ENCODE measurements at places on chromosomes 6 and 20.
A peak's percentile ranks its signal among the peaks of the same experiment; 100 is the strongest.

DNA sequence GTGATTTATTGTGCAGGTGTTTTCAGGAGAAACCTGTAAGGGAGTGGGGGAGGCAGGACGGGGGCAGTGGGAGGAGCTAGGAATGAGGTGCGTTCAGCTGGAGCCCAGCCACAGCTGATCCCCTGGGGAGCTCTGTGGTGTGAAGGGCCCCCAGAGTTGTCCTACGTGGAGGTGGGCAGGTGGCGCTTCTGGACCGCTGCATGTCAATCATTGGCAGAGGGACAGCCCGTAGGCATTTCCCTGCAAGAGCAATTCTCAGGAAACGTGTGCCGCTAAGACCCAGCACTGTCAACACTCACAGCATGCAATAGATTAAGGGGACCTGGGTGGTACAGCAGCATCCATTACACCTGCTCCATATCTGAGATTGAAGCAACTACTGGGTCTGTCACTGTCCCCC, 88.0 kb downstream of the PRND start:
- DNase-seq = no peak

- no peak for DNase-seq
These were observed 26.1 kb upstream of the TINAG start for GRCh38 chr6:54282186-54282585.

DNA sequence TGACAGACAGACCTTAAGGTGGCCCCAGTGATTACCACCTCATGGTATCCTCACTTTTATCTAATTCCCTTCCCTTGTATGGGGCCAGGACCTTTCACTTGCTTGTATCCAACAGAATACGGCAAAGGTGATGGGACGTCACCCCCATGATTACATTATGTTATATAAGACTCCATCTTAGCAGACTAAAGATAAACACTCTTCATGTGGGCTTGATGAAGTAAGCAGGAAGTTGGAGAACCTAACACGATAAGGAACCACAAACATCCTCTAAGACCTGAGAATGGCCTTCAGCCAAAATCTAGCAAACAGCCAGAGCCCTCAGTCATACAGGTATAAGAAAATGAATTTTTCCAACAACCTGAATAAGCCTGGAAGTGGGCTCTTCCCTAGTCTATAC, 8.0 kb downstream of the SLC17A3 start:
- DNase-seq = no peak

DNA sequence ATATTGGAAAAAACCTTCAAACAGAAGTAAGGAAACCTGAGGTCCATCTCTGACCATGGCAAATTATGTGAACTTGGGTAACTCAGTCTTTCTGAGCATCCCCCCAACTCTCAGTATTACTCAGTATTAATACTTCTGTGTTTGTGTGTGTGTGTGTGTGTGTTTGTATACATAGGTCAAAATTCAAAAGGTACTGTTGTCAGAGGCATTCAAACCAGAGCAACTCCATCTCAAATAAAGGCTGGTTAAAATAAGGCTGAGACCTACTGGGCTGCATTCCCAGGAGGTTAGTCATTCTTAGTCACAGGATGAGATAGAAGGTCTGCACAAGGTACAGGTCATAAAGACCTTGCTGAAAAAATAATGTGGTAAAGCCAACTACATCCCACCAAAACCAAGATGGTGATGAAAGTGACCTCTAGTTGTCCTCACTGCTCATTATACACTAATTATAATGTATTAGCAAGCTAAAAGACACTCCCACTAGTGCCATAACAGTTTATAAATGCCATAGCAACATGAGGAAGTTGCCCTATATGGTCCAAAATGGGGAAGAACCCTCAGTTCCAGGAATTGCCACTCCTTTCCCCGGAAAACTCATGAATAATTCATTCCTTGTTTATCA, 33.3 kb upstream of the SLC22A16 start:
- no peak for DNase-seq

DNA sequence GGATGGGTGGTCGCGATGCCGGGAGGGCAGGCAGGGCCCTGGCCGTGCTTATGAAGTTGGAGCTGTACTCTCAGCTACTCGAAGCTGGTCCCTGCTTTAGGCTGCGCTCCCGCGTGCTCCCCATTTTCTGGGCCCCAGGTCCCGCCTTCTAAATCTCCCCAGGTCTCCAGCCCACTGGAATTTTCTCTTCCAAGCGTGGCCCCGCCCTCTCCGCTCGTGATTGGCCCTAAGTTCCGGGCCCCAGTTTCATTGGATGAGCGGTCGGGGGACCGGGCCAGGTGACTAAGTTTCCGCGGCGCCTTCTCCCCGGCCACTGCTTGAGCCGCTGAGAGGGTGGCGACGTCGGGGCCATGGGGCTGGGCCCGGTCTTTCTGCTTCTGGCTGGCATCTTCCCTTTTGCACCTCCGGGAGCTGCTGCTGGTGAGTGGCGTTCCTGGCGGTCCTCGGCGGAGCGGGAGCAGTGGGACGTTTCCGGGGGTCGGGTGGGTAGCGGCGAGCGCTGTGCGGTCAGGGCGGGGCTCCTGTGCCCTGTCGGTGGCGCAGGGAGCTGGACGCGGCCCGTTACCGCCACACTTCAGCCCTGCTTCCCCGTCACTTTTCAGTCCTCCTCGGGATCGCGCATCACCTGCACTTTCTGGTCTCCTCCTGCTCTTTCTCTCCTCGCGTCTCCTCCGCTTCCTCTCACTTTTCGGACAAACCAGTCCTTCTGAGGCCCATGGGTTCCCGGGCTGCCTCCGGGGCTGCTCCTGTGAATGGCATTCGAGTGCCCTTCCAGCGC, at the start of gene MICA:
Gene MICA (plus strand): TSS at position 313 of the 778 bp plus-strand sequence. CDS start 38 bp downstream, at position 351.
- DNase-seq = peak; percentile 68

DNA sequence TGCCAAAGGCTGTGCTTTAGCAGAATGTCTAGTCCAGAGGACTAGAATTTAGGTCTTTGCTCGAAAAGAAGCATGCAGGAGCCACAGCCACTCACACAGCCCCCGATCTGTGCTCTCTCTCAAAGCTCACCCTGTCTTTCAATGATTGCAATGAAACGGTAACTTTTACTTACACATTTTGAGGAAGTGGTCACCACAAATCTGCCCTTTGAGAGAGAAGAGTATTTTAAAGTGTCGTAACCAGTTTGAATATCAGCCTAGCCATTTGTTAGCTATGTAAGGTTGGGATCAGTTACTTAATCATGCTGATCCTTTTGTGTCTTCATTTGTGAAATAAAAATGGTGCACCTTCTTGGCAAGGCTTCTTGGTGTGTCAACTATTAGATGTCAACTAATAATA, 209.0 kb downstream of the TFAP2A start:
- DNase-seq = no peak

DNA sequence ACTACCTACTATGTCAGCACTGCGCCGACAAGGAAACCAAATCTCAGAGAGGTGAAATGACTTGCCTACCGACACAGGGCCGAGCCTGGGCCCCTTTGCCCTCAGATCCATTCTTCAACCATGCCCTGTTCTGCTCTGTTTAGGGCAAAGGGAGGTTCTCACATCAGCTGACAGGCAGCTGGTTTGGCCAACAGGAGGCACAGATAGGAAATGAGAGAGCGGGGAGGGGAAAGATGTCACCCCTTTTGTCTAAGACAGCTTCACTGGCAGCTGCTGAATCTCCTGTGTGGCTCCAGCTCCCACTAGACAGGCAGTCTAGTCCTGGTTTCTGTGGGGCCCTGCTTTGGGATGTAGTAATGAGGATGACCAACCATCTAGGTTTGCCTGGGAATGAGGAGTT, 158.7 kb downstream of the TMEM200A start:
- DNase-seq = no peak

GRCh38 chr6:30780642-30780920, 36.2 kb upstream of the IER3 start:
- DNase-seq = no peak

- no peak for DNase-seq
These were observed 333.0 kb downstream of the EPHA7 start for GRCh38 chr6:93086351-93086750.

GRCh38 chr6:168480481-168480880, 39.5 kb downstream of the SMOC2 start:
- DNase-seq = no peak

DNA sequence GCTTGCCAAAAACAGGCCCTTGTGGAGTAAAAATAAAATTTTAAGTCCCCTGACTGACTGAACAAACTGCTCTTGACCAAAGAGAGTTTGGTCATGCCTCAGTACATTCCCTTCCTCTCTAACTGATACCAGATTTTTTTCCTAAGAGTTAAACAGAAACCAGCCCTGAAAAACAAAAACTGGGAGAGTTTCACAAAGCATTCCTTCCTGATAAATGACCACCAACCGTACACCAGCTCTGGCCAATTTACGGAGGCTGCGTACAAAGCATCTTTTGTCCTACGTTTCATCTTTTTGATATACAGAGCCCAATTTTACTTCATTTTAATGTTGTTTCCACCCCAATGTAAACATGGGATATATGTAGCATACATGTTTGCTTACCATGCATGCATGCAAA, 477.4 kb upstream of the HTR1E start:
- no peak for DNase-seq

DNA sequence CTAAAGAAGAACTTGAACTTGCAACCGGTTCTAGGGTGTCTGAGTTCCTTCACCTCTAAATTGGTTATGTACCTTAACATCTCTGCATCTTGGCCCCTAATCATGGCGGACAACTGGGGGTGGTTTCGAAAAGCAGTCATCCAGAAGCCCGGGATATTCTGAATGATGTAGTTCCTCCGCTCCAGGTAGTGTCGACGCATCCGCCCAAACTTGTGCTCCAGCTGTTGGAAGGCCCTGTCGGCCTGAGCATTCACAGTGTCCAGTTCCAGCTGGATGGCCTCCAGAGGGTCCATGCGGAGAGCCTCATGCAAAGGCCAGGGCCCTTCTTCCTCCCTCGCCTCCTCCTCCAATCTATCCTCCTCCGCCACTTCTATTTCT, 887 bp downstream of the TSPYL1 start:
- no peak for DNase-seq

DNA sequence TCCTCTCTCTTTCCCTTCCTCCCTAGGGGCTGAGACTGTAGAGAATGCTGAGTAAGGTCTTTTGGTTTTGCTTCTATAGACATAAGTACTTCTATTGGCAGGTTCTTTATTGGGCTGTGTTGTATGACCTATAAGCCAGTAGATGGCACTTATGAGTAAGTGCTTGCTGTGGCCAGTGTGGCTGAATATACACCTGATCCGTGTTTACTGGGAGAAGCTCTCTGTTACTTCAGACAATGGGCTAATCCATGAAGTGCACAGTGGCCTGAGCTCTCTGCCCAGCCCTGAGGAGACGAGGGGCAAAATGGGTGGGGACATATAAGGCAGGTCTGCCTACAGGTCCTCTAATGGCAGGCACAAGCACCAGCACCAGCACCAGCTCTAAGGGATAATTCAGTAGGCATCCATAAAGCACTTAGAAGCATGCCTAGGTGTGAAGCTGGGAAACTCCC, 610.3 kb downstream of the RNF144B start:
- no peak for DNase-seq

DNA sequence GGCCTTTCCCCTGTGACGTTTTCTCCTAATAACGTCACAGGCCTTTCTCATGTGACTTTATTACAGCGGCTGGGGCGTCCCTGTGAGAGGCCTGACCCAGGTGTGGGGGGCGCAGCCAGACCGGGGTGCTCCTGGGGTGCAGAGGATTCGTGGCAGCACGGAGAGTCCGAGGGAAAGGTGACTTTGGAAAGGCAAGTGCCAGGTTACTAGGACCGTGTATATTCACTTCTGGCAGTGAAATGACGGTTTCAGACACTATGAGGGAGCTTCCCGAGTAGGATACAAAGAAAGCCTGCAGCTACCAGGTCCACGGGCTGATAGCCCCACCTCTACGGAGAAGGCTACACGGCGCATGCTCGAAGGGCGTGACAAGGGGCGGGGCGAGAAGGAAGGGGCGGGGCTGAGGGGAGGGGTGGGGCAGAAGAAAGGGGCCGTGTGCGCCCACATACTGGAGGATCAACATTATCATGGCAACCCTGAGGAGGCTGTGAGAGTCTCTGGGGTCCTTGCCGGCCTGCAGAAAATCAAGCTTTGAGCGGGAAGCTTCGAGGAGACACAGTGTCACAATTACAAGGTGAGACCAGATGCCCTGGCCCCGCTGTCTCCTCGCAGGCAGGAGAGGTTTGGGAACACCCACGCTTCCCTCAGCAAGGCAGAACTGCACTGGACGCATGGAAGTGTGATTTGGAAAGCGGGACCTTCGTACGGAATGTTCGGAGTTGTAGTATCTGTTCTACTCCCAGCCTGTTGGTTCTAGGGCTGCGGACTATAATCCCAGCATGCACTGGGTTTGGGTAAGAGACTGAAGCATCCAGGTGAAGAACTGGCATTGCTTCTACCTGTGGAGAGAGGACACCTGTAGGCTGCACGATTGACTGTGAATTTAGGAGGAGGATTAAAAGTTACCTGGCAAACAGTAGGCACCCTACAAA, 54.4 kb upstream of the ZNF337 start:
- DNase-seq = peak; percentile 42

DNA sequence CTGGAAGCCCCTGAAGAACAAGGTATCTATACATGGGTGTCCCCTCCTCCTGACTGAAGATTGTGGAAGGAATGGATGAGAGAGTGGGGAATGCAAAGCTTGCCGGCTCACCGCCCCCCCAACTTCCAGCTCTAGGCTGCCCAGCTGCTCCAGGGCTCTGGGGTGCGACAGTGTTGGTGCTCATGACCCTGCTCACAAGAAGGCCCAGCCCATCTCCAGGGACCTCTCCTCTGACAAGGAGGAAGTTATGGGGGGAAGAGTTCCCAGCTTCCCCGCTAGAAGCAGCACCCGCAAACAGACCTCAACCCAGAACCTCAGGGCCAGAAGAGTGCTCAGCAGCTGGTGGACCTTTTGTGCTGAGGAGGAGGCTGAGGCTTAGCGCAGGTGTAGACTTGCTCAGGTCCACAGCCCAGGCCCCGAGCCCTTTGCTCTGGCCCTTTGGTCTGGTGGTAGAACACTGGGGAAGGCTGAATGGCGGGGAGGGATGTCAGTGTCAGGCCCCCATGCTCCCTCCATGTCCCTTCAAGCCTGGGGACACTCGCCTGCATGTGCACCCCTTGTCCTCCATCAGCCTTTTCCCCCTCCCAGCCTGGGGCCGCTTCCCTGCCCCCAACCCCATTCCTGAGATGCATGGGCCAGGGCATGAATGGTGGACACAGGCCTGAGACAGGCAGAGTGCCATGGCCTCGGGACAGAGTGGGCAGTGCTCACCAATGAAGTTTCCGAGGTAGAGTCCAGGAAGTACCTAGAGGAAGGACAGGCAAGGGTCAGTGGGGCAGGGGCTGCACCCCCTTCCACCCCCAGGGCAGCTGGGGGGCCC, 1.3 kb downstream of the DUSP15 start:
- DNase-seq = no peak
